ENCODE measurements at places on chromosomes 1 and 21. TPM values are rescaled to one million over a fixed set of nuclear protein-coding genes. Genes with fewer than 3 reads are reported as not detected.

GRCh38 chr1:22976461-22977243 is 4.0 kb upstream of the LACTBL1 start:
- H3K27me3 ChIP-seq, result peaks cover 25% of the 10 kb centered on the region
- peaks cover 3% of the 10 kb centered on the region for H3K4me1 ChIP-seq
- H3K36me3 ChIP-seq, result no peaks in the 10 kb centered on the region
- H3K27ac ChIP-seq, result no peak overlapping the region
- H3K4me3 ChIP-seq, result no peak overlapping the region

DNA sequence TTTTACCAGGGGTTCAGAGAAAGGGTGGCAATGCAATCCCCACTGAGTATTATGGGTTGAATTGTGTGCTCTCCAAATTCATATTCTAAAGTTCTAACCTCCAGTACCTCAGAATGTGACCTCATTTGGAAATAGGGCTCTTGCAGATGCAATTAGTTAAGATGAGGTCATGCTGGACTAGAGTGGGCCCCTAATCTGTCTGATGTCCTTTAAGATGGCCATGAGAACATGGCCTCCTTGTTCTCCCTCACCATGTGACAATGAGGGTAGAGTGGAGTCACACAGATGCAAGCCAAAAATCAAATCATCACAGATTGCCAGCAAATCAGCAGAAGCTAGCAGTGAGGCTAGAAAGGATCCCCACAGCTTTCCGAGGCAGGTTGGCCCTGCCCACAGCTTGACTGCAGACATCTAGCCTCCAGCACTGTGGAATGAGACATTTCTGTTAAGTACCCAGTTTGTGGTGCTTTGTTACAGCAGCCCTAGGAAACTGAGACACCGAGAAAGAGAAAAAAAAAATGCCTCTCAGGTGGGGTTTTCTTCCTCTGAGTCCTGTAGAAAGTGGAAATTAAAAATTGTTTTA is 25.5 kb upstream of the CREG1 start:
- H3K4me1 ChIP-seq, result no peaks in the 10 kb centered on the region
- no peaks in the 10 kb centered on the region for H3K27me3 ChIP-seq
- no peak for DNase-seq
- no peak overlapping the region for H3K27ac ChIP-seq
- no peak overlapping the region for H3K4me3 ChIP-seq
- no peaks in the 10 kb centered on the region for H3K36me3 ChIP-seq

GRCh38 chr1:29688471-29689365 is 452.4 kb downstream of the PTPRU start:
- H3K4me3 ChIP-seq, result no peak overlapping the region
- H3K27me3 ChIP-seq, result peaks cover 33% of the 10 kb centered on the region
- no peaks in the 10 kb centered on the region for H3K36me3 ChIP-seq
- DNase-seq, result no peak

Gene ABCG1
- 11.9 TPM for polyA plus RNA-seq

DNA sequence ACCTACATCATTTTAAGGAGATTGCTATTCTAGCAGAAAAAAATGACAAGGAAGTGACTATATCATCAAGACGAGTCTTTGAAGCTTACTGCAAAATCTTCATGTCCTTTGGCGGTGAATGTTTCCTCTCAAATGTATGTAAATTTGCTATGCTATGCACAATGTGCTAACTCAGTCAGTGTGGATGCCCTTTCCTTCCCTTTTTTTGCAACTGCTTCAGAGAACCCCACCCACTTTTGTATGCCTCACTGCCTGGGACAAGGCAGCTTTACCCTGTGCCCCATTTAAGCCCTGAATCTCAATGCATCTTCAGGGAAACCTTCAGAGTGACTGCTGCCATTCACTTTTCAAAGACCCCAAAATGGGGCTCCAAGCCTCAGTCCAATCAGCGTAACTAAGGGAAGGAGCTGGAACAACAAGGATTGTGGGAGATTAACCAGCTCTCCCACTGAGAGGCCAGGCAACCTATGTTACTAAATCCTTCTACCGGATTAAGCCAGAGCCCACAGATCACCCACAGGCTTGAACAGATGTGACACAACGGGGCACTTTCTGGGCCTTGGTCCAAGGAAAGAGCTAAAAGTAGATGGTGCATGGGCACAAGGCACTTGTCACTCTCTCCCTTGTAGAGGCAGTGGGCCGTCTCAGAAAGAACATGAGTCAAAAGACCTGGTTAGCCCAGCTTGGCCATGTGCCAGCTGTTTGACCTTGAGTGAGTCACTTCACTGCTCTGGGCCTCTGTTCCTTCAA is 154.4 kb downstream of the PLPP3 start:
- H3K36me3 ChIP-seq, result no peaks in the 10 kb centered on the region
- H3K27me3 ChIP-seq, result peaks cover 17% of the 10 kb centered on the region
- H3K27ac ChIP-seq, result no peak overlapping the region
- no peaks in the 10 kb centered on the region for H3K4me1 ChIP-seq
- no peak for DNase-seq

Gene MTOR
- polyA plus RNA-seq, result 7.2 TPM

DNA sequence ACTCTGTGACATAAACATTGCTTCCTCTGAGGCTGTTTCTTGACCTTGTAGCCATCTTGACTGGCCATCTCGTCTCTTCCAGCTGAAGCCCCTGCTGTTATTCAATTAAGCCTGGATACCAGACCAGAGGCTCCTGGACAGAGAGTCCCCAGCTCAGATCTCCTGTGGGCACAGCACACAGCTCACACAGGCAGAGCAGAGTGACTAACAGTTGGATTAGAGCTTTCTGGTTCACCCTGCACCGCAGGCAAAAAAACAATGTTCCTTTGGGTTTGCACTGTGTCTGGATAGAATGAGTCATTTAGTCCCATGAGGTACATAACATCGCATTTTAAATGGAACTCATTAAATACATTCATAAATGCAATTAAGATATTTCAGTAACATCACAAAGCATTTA is 33.4 kb upstream of the USH2A start:
- H3K36me3 ChIP-seq, result no peaks in the 10 kb centered on the region
- no peak overlapping the region for H3K27ac ChIP-seq
- H3K4me1 ChIP-seq, result no peaks in the 10 kb centered on the region
- H3K4me3 ChIP-seq, result no peak overlapping the region
- DNase-seq, result no peak

Gene OPTC
- polyA plus RNA-seq, result not detected

DNA sequence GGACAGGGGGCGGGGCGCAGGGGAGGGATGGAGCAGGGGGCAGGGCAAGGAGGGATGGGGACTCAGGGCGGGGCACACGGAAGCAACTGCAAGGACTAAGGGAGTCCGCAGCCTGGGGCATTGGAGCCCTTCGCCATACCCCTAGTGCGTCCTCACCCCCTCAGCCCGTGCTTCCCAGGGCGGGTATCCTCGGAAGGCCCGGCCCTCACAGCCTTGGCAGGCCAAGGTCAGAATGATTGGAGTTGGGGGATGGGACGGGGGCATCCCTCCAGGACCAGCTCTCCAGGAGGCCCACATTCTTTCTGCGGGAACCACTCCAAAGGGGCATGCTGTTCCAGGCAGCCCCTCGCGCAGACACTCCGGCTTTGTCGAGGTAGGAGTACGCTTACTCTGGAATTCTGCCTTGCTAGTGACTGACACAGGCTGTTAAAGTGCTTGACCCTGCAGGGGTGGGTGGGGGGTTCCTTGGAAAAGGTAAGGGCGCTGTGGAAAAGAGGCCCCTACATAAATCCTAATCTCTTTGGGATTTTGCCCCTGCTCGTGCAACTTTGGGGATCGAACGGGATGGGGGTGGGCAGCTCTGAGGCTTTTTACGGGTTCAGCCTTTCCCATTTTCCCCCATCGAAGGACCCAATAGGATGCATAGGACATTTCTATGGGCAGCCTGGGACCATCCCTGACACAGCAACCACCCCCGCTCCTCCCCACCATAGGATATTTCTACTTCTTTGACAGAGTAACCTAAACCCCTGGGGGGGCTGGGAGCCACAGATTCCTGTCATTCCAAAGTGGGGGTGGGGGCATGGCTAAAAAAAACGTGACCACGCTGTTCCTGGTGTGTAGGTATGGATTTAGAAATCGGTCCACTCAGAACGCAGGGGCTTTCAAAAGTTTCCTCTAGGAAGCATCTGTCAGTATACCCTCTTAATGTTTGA is 738 bp upstream of the TRIM11 start:
- no peak overlapping the region for H3K27ac ChIP-seq
- no peak for DNase-seq
- H3K36me3 ChIP-seq, result no peaks in the 10 kb centered on the region
- H3K27me3 ChIP-seq, result no peaks in the 10 kb centered on the region
- peaks cover 50% of the 10 kb centered on the region for H3K4me1 ChIP-seq

Gene PPIAL4G
- 0.06 TPM for polyA plus RNA-seq

Gene HAO2
- polyA plus RNA-seq, result not detected

Gene TSTD1
- polyA plus RNA-seq, result 342 TPM

Measured in naive thymus-derived CD8-positive, alpha-beta T cell (primary cell).